Ammon's horn (tissue), 1 donor: ENCODE measurements at places on chromosomes 7 and 10.

DNA sequence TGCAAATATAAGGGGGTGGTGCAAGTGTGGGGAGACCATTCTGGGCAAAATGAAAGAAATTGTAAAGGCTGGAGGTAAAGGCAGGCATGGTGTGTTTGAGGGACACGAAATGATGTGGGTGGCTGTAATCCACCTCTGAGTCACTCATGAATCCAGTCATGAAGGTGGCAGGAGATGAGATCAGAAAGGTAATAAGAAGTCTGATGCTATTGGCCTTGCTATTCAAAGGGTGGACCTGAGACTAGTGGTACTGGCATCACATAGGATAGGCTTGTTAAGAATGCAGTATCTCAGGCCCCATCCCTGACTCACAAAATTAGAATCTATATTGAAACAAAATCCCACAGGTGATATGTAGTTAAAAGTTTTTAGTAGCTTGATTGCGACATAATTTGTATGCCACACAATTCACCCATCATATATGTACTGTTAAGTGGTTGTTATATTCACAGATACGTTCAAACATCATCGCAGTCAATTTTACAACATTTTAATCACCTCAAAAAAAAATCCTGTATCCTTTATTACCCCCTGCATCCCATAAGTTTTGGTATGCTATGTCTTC, 85.6 kb downstream of the ST8SIA6 start:
- DNase-seq = no peak

- peak; percentile 15 for DNase-seq
Measured at GRCh38 chr7:116591202-116592040, 66.6 kb downstream of the CAV1 start.

DNA sequence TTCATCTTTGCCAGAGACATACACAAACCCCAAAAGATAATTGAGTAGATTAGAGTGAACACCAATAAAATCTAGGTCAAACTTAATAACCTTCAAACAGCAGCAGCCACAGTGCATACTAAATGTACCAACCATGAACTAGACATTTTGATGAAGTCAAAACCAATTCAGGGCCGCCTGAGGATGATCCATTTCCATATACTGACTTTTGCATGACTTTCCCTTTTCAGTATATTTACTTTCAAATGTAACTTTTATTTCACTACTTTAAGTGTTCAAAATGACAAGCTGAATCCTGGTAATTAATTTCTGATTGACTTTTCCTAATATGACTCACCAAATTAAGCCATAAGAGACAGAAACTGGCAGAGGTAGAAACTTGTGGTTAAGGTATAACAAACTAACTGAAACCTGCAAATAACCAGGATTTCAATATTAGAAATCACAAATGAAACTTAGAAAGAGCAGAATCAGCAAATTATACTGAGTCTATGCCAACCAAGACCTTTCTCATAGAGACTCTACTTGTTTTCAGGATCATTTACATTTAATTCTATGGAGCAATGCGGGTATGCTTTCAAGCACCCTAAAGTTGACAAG, 171.9 kb upstream of the LRRN3 start:
- no peak for DNase-seq

DNA sequence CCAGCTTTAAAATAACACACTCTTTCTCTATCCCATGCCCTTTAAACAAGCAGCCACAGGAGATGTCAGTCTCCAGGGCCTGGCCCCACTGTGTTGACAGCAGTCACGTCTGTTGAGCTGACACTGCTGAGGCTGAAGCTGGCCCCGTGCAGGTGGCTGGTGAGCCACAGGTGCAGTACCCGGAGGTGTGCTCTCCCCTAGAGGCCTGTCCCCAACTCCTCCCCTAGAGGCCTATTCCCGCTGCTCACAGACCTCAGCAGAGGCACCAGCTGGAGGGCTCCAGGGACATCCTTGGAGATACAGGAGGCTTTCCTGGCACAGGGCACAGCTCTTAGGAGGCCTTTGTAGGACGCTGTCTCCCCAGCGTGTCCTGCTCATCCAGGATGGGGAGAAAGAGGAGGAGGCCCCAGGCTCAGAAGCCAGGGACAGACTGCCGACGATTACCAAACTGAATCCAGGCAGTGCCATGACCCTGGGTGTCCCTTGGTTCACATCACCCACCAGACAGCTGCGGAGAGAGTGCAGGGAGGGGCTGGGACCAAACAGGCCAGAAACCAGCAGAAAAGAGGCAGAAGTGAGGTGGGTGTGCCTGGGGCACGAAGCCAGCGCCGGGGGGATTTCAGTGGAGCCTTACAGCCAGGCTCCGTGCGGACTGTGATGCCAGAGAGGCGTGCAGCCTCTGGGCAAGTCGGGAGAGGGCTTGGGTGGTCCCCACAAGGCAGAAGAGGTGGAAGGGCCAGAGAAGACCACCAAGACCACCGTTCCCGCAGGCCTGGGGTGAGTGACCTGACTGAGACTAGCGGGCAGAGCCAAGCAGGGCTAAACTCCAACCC, 18.5 kb upstream of the TTYH3 start:
- DNase-seq = no peak

- no peak for DNase-seq
Measured at GRCh38 chr7:98286701-98287485, 5.4 kb downstream of the BRI3 start.

DNA sequence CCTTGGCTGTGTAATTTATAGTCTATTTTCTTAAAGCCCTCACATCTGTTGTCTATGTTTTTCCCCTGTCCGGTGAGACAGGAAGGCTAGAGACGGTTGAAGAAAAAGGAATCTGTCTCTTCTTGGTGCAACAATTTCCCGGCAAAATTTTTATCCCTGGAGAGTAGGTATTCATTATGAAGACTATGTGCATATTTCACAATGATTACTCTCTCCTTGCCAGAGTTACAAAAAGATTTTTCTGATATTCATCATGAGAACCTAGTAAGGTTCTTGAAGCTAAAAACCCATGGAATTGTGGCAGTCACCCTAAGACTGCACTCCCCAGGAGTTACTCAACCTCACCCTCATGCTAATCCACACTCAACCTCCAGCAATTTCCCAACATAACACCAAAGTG, 55.0 kb upstream of the GHITM start:
- DNase-seq = no peak

DNA sequence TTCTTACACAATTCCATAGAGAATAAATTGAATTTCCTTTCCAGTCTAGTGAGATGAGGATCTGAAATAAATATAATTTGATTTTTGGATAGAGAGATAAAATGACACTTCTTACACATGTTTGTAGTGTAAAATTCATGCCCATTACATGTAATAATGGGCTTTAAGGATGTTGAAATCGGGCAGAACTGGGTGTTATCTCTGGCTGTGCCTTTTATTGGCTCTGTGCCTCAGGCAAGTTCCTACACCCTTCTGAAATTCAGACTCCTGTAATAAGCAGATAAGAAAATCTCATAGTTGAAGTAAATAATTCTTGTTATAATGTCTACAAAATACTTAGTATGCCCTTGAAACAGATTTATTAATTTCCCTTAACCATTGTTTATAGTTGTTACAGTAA, 125.6 kb downstream of the SEMA3A start:
- DNase-seq = no peak

DNA sequence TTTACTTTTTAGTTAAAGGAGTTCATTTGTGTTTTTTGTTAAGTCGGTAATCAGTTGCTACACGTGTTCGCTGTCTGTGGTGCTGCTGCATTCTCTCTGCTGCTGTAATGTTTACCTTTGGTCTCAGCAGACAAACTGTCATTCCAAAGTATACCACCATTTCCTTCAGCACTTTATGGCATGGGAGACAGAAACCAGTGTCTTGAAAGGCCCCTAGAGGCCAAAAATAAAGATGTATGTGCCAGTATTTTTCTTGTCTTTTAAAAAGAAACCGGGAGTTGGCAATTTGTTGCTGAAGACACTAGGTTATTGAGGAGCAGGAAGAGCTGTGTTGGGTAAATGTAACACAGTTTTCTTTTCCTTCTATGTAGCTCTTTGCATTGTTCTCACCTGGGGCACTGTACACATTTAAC, 24.1 kb downstream of the ZNF92 start:
- DNase-seq = no peak
